ENCODE measurements at places on chromosomes 11 and 22.

GRCh38 chr11:48082771-48083170 is 102.4 kb downstream of the PTPRJ start:
- no peak overlapping the region for H3K4me3 ChIP-seq
- DNase-seq, result no peak
- H3K4me1 ChIP-seq, result peaks cover 5% of the 10 kb centered on the region
- no peaks in the 10 kb centered on the region for H3K36me3 ChIP-seq
- no peaks in the 10 kb centered on the region for H3K27me3 ChIP-seq

GRCh38 chr11:25734591-25735211 is 597.2 kb upstream of the ANO3 start:
- no peak overlapping the region for H3K4me3 ChIP-seq
- no peaks in the 10 kb centered on the region for H3K36me3 ChIP-seq
- no peak overlapping the region for H3K27ac ChIP-seq
- H3K4me1 ChIP-seq, result no peaks in the 10 kb centered on the region
- no peaks in the 10 kb centered on the region for H3K27me3 ChIP-seq

GRCh38 chr22:31680861-31681341 is 18.9 kb upstream of the PISD start:
- H3K36me3 ChIP-seq, result no peaks in the 10 kb centered on the region
- no peak overlapping the region for H3K4me3 ChIP-seq
- peak overlapping the region; percentile 48 for H3K27ac ChIP-seq
- H3K4me1 ChIP-seq, result peaks cover 10% of the 10 kb centered on the region

DNA sequence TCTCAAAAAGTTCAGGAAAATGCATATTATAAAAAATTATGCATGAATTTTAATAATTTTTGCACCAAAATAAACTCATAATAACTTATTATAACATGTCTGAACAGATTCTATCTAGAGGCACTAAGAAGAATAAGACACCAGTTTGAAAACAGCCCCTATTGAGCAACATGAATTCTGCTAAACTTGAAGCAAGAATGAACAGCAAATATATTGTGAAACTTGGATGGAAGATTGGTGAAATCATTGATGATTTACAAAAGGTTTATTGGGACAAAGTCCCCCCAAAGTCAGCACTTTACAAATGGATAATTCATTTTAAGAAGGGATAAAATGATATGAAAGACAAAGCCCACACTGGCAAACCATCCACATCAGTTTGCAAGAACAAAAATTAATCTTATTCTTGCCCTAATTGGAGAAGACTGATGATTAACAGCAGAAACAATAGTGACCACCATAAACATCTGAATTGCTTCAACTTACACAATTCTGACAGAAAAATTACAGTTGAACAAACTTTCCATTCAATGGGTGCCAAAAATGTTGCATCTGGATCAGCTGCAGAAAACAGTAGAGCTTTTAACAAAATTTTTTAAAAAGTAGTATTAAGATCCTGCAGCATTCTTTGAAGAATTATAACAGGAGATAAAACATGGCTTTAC is 257.5 kb upstream of the FAT3 start:
- H3K27ac ChIP-seq, result no peak overlapping the region
- no peak for DNase-seq
- H3K4me3 ChIP-seq, result no peak overlapping the region
- H3K27me3 ChIP-seq, result no peaks in the 10 kb centered on the region
- H3K4me1 ChIP-seq, result peaks cover 2% of the 10 kb centered on the region

DNA sequence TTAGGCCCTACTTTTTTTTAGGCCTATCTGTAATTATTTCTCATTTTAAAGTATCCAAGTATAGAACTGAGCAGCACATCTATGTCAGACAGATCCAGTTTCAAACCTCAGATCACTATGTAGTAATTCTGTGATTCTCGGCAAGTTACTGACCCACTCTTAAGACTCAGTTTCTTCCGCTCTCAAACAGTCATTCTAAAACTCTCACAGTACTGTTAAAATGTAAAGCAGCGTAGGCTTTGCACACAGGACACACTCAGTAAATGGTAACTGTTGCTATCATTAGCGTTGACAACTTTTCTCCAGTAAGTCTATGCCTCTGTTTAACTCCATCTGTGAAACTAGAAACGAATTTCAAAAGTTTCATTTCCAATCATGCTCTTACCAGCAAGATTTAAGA is 277.1 kb downstream of the TTC28 start:
- no peak overlapping the region for H3K27ac ChIP-seq
- no peaks in the 10 kb centered on the region for H3K36me3 ChIP-seq
- DNase-seq, result no peak
- H3K4me3 ChIP-seq, result no peak overlapping the region

DNA sequence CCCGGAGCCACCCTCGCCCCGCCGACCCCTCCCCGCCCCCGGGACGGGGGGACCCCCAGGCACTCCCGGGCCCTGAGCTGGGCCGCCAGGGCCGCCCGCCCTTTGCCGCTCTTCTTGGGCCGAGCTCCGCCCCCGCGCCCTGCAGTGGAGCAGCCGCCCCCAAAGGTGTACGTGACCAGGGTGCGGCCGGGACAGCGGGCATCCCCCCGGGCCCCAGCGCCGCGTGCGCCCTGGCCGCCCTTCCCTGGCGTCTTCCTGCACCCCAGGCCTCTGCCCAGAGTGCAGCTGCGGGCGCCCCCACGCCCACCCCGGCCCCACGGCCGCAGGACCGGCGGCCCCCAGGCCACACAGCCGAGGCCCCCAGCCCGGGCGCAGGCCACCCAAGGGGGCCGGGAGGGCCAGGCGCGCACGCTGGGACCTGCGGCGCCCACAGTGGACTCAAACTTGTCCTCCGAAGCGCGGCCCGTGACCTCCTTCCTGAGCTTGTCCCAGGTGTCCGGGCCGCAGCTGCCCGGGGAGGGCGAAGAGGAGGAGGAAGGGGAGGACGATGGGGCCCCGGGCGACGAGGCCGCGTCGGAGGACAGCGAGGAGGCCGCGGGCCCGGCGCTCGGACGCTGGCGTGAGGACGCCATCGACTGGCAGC is 7.4 kb downstream of the B4GALNT4 start:
- H3K4me3 ChIP-seq, result no peak overlapping the region
- no peaks in the 10 kb centered on the region for H3K36me3 ChIP-seq
- no peaks in the 10 kb centered on the region for H3K4me1 ChIP-seq
- no peak for DNase-seq

DNA sequence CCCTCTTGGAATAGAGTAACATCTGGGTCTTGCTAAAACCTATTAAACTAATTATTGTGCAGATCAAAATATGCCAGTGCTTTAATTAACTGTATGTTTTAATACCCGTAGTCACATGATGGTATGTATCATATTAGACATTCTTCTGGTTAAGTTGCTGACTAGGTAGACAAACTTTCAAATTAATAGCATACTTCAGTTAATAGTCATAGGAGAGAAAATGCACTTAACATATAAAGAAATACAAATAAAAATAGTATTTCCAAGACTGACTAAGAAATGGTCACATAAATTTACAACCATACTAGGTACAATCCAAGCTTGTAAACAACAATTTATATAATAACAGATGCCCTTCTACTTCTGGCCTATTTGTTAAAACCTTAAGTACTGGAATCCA is 7.6 kb upstream of the EXPH5 start:
- no peaks in the 10 kb centered on the region for H3K36me3 ChIP-seq
- no peak for DNase-seq
- no peaks in the 10 kb centered on the region for H3K27me3 ChIP-seq
- no peak overlapping the region for H3K4me3 ChIP-seq
- H3K4me1 ChIP-seq, result no peaks in the 10 kb centered on the region
- H3K27ac ChIP-seq, result no peak overlapping the region

- DNase-seq, result no peak
- no peak overlapping the region for H3K27ac ChIP-seq
- H3K27me3 ChIP-seq, result no peaks in the 10 kb centered on the region
- H3K4me3 ChIP-seq, result no peak overlapping the region
- no peaks in the 10 kb centered on the region for H3K4me1 ChIP-seq
These were observed 111.6 kb downstream of the PHF21B start for GRCh38 chr22:44898236-44898635.

GRCh38 chr22:27993201-27993635 is 74.2 kb upstream of the PITPNB start:
- H3K4me1 ChIP-seq, result no peaks in the 10 kb centered on the region
- no peak overlapping the region for H3K27ac ChIP-seq
- H3K36me3 ChIP-seq, result no peaks in the 10 kb centered on the region
- DNase-seq, result no peak
- no peak overlapping the region for H3K4me3 ChIP-seq

GRCh38 chr11:108752297-108752751 is 87.5 kb downstream of the DDX10 start:
- no peak for DNase-seq
- H3K27ac ChIP-seq, result no peak overlapping the region
- H3K27me3 ChIP-seq, result no peaks in the 10 kb centered on the region
- H3K4me3 ChIP-seq, result no peak overlapping the region
- H3K4me1 ChIP-seq, result peaks cover 5% of the 10 kb centered on the region

DNA sequence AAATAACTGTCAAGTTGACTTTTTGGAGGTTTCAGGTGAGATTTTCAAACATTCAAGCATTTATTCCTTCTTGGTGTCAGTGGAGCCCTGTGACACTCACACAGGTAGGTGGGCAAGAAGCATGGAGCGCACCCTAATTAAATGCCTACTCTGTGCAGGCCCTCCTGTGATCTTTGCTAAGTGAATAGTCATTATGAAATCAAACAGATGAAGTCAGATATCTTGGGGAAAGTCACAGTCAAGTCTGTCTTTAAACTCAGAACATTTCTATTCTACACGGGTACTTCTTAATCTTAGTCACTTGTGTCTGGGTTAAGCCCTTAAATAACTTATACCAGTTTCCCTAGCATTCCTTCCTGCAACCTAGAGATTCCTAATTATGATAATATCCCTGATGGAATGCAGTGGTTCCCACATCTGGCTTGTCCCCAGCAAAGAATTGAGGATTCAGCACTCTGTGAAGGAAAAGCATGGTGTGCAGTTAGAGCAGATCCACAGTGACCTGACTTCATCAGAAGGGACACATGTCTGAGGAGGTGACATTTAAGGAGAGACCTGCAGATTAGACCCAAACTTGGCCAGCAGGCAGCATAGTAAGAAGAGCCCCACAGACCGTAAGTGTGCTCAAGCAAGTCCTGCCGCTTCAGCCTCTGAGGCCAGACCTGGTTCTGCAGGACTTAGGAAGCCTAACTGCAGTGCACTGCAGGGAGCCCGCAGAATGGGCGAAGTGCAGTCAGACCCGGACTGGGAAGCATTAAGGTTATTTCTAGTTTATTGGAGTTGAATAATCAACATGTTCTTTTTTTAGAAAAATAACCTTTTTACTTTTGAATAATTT is 85.3 kb upstream of the GAL start:
- H3K4me3 ChIP-seq, result no peak overlapping the region
- H3K27me3 ChIP-seq, result no peaks in the 10 kb centered on the region
- H3K27ac ChIP-seq, result no peak overlapping the region
- peaks cover 58% of the 10 kb centered on the region for H3K36me3 ChIP-seq
- H3K4me1 ChIP-seq, result no peaks in the 10 kb centered on the region

- no peaks in the 10 kb centered on the region for H3K4me1 ChIP-seq
- H3K36me3 ChIP-seq, result no peaks in the 10 kb centered on the region
- no peak overlapping the region for H3K27ac ChIP-seq
- no peak for DNase-seq
These were observed 133.8 kb upstream of the TRPC6 start for GRCh38 chr11:101717619-101718018.

DNA sequence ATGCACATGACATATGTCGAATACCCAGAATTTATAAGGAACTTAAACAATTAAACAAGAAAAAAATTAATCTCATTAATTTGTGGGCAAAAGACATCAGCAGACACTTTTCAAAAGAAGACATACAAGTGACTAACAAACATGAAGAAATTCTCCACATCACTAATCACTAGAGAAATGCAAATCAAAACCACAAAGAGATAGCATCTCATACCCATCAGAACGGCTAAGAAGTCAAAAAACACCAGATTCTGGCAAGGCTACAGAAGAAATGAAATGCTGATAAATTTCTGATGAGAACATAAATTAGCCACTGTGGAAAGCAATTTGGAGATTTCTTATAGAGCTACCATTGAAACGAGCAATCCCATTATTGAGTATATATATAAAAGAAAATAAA is 210.6 kb upstream of the LUZP2 start:
- H3K4me1 ChIP-seq, result no peaks in the 10 kb centered on the region
- H3K27ac ChIP-seq, result no peak overlapping the region
- no peak overlapping the region for H3K4me3 ChIP-seq
- no peak for DNase-seq
- no peaks in the 10 kb centered on the region for H3K27me3 ChIP-seq
- no peaks in the 10 kb centered on the region for H3K36me3 ChIP-seq

GRCh38 chr11:78344094-78344493 is 73.5 kb downstream of the GAB2 start:
- H3K4me1 ChIP-seq, result peaks cover 8% of the 10 kb centered on the region
- no peaks in the 10 kb centered on the region for H3K36me3 ChIP-seq
- no peaks in the 10 kb centered on the region for H3K27me3 ChIP-seq
- no peak for DNase-seq
- no peak overlapping the region for H3K4me3 ChIP-seq

DNA sequence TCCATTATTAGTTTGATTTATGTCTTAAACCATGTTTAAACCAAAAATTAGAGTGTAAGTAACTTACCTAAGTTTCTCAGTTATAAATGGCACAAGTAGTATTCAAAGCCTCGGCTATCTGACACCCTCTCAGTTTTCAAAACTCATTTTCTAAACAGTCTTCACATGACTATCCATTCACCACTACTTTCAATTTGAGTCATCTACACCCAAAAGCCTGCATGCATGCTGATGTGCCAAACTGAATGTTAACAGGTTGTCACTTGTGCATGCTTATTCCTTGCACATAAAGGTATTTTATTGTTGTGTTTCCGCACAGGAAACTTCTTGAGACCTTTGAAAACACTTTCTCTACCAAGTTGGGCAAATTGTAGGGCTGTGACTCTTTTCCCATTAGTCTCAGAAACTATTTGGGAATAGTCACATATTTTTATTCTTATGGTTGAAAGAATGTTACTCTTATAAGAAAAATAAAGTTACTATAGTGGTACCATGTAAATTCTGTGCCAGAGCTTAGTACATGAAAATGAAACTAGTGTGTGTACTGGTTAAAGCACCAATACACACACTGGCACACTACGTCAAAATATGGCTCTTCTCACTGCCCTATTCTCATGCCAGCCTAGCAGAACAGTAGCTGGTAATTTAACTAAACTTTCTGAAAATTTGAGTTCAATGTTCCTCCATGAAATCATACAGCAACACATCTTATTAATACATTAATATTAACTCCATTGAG is 2.2 kb upstream of the OR51E2 start:
- no peak overlapping the region for H3K27ac ChIP-seq
- H3K27me3 ChIP-seq, result no peaks in the 10 kb centered on the region
- H3K36me3 ChIP-seq, result no peaks in the 10 kb centered on the region
- H3K4me1 ChIP-seq, result peaks cover 14% of the 10 kb centered on the region
- no peak for DNase-seq
- no peak overlapping the region for H3K4me3 ChIP-seq

- H3K4me1 ChIP-seq, result peaks cover 23% of the 10 kb centered on the region
- peak within 1 kb of the TSS; percentile 72 for H3K27ac ChIP-seq
- no peaks in the 10 kb centered on the region for H3K36me3 ChIP-seq
- DNase-seq, result peak; percentile 71
- H3K4me3 ChIP-seq, result peak within 1 kb of the TSS; percentile 78
These were observed at the start of gene PTPRJ for GRCh38 chr11:47980088-47980906. PTPRJ (plus strand) TSS chr11:47980559; CDS start chr11:47980913, 354 bp downstream.
